Natural killer cell treated with Interleukin-12 subunit alpha and Interleukin-12 subunit beta and Interleukin-15 and Interleukin-18, amount 100 ng/mL, for 72 hours (primary cell): ENCODE measurements at places on chromosomes 4 and X.
A peak's percentile ranks its signal among the peaks of the same experiment; 100 is the strongest.

- no peak for DNase-seq
Observed at GRCh38 chr4:601612-602558, 23.5 kb upstream of the PDE6B start.

DNA sequence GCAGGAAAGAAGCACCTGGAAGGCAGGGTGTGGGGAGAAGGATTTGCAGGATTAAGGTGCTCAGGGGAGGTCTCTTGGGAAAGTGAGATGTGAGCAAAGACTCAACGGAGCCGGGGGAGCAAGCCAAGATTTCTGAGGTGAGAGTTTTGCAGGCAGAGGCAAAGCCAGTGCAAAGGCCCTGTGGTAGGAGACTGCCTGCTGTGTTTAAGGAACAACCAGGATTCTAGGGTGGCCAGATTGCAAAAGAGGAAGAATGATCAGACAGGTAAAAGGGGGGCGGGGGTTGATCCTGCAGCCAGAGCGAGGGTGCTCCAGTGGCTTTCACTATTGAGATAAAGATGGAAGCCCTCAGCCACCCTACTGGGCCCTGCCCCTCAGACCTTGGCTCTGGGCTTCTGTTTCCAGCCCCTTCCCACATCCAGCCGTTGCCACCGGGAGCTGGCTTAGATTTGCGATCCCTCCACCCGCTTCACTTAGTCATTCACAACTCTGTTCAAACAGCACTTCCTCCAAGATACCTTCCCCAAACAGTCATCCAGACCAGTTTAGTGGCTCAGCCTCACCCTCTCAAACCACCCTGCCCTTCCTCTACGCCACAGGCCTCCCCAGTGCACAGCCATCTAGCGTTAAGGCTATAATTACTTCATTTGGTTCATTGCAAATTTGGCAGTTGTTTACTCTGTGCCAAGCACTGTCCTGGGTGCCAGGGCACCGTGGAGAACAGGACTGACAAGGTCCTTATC lies 23.3 kb upstream of the BCOR start:
- no peak for DNase-seq

DNA sequence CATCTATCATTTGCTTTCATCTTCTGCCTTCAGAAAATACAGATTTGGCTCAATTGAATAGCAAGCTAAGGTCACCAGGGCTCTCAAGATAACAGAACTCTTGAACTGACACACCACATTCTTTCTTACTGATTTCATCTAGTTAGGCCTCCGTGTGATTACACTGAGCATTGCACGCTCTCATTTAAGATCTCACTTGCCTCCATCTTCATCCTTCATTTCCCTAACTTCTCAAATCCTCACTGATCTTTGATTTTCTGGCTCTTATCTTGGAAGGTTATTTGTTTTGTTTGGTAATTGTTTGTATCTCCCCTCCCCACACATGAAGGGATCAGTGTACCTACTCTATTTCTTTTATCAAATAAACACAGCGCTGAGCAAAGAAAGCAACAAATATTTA lies 47.7 kb downstream of the MANBA start:
- DNase-seq, result no peak

DNA sequence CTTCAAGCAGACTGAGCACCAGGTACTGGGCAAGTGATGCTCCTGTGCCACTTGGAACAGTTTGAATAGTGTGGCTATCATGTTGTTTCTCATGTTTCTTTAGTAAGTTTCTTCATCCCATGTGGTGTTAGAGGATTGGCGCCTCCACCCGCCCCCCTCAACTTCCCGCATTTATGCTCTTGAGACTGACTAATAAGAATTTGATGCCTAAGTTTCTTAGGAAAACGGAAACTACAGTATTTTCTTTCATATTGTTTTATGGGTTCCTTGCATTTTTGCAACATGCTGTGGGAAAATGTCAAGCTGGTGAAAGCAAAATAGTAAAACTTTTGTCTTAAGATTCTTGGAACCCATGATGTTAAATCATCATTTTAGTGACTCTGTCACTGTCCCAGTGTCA lies 101.2 kb upstream of the SLC4A4 start:
- DNase-seq, result no peak

GRCh38 chrX:155231163-155231562 lies 14.9 kb downstream of the VBP1 start:
- no peak for DNase-seq

- DNase-seq, result no peak
Observed at GRCh38 chr4:78748381-78748780, 27.8 kb upstream of the BMP2K start.

GRCh38 chr4:181272422-181272821 lies 970.8 kb upstream of the TENM3 start:
- DNase-seq, result no peak

DNA sequence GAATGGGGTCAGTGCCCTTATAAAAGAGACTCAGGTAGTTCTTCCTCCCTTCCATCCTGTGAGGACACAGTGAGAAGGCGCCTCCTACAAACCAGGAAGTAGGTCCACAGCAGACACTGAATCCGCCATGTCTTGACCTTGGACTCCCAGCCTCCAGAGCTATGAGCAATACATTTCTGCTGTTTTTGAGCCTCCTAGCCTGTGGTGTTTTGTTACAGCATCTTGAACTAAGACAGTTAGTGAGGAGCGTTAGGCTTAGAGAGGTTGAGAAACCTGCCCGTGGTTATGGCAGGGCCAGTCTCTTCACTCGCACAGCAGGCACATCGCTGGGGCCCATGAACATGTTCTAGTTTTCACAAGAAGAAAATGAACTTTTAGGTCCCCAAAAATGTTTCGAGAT lies 19.7 kb downstream of the SHROOM2 start:
- no peak for DNase-seq

DNA sequence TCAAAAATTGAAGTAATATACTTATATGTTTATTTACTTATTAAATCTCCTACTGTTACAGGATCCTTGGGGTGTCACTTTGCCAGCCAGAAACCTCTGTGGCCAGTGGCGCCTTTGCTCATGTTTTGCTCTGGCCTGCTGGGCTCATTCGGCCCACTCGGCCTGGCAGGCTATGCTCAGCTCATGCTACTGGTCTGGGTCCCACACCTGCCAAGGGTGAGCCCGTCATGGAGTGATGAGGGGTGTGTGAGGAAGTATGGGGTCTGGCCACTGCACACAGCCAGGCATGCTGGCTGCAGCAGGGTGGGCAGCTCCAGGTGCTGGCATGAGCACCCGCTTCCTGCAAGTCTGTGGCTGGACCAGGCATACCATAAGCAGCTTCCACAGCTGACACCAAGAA lies 25.1 kb downstream of the ADH7 start:
- DNase-seq, result no peak

- DNase-seq, result no peak
Observed at GRCh38 chr4:33063241-33063640, 2343.1 kb downstream of the PCDH7 start.

DNA sequence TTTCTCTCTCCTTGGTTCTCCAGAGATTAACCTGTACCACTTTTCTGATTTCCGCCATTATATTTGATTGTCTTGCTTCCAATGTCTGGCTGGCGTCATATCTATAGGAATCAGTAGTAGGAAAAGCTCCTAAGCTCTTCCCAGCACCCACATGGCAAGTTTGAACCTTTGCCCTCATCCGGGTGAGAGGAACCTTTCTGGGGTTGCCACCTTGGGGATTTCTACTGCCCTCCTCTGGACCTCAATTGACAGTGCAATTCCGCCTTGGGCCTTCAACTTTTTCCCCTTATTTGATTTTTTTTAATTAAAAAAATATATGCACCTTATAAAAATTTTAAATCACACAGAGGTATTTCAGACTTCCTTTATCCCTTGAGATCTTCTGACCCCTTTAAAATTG lies 2.0 kb upstream of the CXorf66 start:
- DNase-seq, result no peak

- DNase-seq, result no peak
Observed at GRCh38 chr4:155388162-155388561, 11.4 kb upstream of the MAP9 start.

DNA sequence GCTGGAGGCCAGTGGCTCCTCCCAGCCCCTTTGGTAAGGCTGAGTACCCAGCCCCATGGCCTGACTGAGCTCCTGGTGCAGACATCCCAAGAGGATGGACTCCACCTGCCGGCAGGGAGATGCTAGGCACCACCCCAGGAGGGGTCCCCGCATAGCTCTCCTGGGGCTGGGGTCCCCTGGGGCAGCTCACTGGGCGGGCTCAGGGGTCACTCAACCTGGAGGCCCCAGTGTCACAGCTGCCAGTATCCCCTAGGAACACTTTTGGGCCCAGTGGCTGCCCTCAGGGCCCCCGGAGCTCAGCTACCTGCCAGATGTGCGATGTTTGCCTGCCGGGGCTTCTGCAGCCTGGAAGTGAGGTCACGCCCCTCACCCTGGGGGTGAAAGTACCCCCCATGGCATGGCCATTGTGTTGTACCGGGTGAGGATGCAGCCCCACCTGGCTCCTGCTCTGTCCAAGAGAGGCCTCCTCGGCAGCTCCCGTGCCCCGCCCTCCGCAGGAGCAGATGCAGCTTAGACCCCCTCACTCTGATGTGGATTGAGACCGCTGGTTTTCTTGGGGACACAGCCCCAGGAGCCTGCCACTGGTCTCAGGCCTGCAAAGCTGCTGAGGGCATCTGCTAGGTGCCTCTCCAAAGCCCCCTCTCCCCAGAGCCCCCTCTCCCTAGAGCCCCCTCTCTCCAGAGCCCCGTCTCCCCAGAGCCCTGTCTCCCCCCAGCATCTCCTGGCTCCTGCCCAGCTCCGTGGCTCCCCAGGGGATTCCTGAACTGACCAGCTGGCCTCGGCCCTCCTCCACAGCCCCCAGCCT lies 6.7 kb upstream of the HGFAC start:
- no peak for DNase-seq

GRCh38 chrX:115652221-115652620 lies 91.2 kb downstream of the PLS3 start:
- DNase-seq, result no peak

- DNase-seq, result no peak
Observed at GRCh38 chrX:100328351-100328750, 81.7 kb downstream of the PCDH19 start.

- no peak for DNase-seq
Observed at GRCh38 chr4:178778496-178778895, 1336.3 kb upstream of the AGA start.

DNA sequence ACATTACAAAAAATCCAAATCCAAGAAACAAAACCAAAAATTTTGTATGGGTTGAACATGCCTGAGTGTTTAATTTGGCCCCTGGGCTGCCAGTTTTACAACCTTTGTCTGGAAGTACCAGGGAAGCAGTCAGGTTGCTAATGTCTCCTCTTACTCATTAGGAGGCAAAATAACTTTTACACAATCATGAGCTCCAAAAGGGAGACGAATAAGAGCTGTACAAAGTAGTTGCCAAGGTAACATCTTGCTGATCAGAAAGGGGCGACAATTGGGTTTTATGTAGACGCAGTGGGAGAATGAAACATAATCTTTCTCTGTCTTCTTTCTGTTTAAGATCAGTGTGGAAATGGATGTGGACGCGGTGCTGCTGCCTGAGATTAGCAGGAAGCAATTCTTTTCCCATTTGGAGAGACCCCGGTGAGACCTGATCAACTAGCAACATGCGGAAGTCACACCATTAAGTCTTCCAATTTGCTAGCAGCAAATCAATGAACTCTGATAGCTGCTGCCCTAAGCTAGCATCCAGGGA lies 90.7 kb upstream of the IGFBP7 start:
- DNase-seq, result no peak

DNA sequence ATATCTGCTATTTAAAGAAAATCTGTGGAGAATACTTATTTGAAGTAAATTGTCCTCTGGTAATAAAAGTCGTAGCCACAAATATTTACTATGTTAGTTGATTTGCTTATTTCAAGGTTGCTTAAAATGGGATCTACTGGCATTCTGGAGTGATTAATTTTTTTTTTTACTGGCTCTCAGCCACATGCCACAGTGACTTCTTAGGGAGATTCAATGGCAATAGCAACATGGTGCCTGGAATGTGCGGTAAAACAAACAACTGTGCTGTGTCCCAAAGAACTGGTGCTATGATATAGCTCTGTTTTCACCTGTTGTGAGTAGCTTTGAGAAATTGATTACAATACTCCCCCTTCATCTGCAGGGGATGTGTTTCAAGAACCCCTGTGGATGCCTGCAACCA lies 324.3 kb downstream of the GPAT3 start:
- DNase-seq, result no peak

DNA sequence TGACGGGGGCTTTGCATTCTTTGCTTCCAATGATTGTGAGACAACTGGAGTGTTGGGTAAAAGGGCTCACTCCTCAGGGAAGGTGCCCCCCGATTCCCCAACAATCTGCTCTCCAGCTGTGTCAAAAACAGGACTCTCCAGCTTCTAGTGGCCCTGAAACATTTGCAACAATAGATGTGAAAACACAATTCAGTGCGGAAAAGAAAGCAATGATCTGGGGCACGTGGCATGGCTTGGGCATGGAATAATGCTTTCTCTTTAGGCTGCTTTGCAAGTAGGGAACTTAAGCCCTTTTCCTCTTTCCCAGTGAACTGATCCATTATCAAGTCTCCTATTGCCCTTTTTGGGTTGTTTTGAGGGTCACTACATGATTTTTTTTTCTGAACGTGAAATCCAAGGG lies 239.9 kb downstream of the C4orf33 start:
- DNase-seq, result no peak

GRCh38 chrX:48917139-48918001 lies 1.5 kb downstream of the PIM2 start:
- peak; percentile 92 for DNase-seq

GRCh38 chrX:148070504-148070877 lies 89.4 kb downstream of the FMR1NB start:
- DNase-seq, result no peak

- no peak for DNase-seq
Observed at GRCh38 chr4:165059386-165059785, 5.7 kb downstream of the TRIM75 start.

DNA sequence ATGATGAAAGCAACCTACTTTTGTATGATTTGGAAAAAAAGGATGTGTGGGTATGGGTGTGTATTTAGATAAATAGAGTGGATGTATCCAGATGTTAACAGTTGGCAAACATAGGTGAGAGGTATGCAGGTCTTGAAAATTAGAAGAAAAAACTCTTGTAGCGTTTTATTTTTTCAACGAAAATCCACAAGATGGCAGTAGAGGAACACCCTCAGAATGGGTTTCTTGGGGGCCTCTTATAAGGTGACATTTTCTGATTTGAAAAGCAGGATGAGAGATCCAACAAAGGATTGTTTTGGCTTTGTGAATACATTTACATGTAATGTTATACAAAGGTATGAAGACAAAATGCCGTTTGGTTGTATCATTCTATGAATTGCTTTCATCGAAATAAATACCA lies 68.3 kb downstream of the FMR1NB start:
- DNase-seq, result no peak

GRCh38 chrX:31333165-31333831 lies 261.5 kb upstream of the FTHL17 start:
- no peak for DNase-seq
